Activated naive CD4-positive, alpha-beta T cell treated with anti-CD3 and anti-CD28 coated beads, Interleukin-2, amount 50 U/mL, for 16 hours (primary cell): ENCODE measurements at places on chromosomes 2 and 18.

DNA sequence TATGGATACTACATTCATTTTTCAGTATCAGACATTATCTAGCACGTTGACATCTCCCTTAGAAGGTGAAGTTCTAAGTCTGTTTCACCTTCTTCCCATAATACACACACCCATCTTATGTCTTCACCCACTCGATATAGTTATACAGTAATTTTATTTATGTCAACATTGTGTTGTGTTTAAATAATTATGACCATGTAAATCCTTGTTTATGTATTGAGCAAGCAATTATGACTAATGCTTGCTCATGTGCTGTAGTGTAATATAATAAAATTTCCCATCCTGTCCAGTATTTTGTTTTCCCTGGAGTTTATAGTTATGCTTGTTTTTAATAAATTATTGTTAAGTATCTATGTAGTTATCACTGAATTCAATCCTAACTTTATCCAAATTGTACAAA is 163.2 kb downstream of the MTX2 start:
- DNase-seq: no peak

DNA sequence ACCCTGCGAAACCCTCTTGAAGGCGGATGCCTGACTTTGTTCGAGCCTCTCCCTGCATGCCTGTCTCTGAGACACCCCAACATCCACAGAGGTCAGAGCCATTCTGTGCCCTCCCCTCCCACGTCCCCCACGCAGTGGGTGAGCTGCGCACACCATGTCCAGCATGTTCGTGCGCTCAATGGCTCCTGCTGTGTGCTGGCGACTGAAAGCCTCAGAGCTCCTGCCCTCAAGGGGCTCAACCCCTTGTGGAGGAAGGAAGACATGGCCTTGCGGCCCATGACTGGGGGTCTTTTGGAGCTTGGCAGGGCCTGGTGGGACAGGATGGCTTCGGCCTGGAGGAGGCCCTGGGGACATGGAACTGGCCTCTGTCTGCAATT is 45.7 kb downstream of the ANKMY1 start:
- no peak for DNase-seq

DNA sequence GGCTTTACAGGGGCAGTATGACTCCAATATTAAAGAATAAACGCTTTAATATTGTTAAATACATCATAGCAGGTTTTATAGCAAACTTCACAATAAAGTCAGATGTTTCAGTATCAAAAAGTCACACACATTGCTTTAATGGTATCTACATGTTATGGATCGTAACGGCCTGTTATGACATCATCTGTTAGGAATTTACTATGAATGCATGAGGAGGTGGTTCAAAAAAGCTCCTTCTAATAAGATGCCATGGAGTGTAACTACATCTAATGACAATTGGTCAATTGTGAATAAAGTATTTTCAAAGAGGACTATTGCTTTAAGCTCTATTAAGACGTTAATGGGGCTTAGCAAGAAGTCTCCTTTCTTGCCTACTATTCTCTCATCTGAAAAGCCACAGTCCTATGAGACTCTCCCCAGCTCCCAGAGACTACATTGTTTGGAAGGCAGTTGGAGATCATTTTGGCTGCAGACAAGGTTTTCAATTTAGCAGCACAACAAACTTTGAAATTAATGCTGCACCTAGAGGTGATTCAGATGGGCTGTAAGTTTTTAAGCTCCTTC is 300.7 kb upstream of the MEIS1 start:
- DNase-seq: no peak

- no peak for DNase-seq
Measured at GRCh38 chr18:26473672-26474071, 74.7 kb downstream of the KCTD1 start.

DNA sequence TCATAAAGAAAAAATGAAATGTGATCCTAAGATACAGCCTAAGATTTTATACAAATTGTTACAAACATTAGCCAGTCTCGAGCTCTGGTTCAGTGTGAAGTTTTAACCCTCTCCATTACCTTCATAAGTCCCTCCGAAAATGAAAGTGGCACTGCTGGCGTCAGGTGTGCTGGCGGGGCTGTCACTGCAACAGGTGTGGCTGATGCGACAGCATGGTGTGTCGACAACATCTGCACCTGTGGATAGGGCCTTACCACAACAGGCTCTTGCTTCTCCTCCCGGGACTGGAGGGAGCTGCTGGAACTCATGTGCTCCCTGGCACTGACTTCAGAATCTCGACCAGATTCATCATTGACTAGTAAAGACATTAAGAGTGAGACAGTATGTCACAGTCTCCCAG is 10.3 kb downstream of the SAP130 start:
- no peak for DNase-seq

DNA sequence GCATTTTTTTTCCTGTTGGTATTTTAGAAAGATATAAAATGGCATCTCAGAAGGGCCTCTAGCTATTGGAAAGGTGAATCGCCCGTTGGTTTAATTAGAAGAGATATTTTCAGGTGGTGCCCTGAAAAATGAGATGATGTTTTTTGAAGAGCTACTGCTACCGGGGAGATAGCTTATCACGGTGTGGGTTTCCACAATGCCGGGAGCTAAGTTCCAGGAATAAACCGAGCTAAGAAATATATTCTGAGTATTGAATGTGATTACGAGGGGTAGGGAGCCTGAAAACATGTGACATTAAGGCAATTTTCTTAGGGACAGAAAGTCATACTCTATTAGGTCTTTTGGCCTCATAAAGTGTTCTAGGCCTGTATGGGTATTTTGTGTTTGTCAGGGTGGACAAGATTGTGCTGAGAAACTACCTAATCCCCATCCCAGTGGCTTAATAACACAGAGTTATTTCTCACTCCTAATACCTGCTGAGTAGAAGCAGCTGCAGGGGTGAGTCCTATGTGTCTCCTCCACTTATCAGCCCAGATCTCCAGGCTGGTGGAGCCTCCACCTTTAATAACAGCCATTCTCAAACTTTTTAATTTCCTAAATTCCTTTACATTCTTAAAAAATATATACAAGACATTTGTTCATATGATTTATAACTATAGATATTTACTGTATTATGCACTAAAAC is 150.2 kb downstream of the LRRTM1 start:
- no peak for DNase-seq

DNA sequence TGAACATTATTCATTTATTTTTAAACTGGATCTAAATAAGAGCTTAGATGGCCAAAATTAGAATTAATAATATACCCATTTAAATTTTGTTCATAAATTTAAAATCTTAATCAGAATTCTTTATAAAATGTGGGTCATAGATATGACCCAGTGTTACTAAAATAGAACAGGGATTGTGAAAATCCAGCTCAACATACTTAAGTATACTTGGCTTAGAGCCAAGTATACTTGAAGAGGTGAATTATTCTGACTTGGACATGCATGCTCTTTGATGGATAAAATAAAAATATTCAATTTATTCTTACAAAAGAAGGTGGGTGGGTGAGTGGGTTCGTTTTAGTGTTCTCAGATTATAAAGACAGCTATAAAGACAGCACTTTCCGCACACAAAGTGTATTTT is 70.7 kb downstream of the SPOPL start:
- DNase-seq: no peak

DNA sequence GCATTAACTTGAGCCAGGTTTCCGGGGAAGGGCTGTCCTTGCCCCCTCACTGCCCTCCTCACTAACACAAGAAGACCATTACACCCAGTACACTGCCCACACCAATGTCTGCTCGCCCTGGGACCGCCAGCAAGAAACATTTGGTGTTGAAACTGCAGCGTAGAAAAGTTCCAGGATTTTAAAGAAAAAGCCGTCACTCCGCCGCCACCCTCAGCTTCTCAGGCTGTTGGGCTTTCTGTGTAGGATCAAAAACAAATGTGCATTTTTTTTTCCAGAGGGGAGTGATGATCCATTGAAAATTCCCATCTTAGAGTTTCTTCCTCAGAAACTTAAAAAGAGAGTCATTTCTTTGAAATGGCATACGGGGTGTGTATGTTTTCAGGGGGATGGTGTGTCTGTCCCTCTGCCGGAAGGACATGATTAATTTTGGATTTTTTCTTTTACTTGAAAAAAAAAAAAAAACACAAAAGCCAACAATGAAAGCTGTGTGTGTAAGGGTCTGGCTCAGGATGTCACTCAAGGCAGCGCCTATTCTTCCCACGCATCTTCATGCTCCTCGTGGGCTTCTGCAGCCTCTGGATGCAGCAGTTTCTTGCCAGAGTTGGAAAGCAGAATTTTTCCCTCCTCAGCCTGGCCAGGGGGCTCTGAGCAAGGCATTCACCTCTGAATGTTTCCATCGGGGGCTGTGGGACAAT is 184.9 kb downstream of the GLI2 start:
- DNase-seq: no peak

- no peak for DNase-seq
Measured at GRCh38 chr2:237600205-237600846, 9.8 kb upstream of the RAB17 start.

DNA sequence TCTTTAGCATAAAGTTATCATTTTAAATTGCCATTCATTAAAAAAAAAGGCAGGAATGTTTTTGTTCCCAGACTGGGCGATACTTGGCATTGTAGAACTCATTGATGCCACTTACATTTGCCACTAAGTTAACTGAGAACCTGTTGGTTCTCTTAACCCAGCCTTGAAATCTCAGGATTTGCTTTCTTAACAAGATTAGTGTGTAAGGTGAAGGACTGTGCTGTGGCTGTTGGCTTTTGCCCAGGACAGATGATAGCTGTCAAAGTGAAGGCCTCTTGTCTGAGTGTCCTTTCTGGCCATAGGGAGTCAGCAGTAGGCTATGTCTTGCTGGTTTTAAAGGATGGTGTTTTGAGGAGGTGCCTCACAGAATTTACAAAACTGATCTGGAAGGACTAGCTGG is 2.6 kb downstream of the DPYSL5 start:
- DNase-seq: no peak

- no peak for DNase-seq
Measured at GRCh38 chr2:125576558-125576957, 1079.4 kb upstream of the GYPC start.

DNA sequence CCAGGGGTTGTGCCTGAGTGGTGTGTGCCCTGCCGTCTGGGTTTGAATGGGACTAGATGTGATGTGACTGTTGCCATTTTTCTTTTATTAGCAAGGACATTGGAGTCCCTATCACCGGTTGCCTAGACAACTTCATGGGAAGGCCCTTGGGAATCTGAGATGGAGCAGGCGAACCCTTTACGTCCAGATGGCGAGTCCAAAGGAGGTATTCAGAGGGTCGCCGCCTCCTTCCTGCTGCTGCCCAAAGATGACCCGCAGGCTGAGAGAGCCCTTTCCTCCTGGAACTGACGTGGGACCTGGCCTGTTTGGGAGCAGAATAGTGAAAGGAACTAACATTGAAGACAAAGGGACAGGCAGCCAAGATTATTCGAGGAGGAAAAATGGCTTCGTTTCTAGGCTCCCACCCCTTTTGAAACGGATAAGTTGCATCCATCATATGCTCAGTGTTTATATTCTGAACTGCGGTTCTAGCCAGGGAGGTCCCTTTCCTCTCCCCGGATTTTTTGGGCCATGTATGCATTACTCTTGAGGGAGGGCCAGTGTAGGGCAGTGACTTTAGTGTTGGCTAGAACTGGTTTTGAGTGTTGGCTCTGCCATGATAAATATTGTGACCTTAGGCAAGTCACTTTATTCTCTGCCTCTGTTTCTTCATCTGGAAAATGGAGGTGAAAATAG is 673 bp downstream of the CENPO start:
- no peak for DNase-seq

- DNase-seq: no peak
Measured at GRCh38 chr18:57998461-57998860, 45.6 kb upstream of the NEDD4L start.

- DNase-seq: no peak
Measured at GRCh38 chr2:217325251-217325650, 465.4 kb upstream of the TNP1 start.

DNA sequence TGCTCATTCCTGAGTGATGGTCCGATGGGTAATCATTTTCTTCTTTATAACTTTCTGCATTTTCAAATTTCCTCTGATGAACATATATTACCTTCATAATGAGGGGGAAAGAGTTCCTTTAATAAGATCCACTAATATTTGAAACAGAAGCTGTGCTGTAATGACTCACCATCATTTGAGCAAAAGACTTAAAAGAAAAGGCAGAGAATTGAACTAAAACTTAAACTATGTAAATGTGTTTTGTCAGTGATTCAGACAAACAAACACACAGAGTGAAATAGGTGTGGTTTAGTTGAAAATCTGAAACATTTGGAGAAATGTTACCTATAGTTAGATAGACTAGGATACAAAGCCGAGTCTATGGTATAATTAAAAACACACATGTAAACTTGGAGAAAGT is 209.6 kb downstream of the STK39 start:
- DNase-seq: no peak

DNA sequence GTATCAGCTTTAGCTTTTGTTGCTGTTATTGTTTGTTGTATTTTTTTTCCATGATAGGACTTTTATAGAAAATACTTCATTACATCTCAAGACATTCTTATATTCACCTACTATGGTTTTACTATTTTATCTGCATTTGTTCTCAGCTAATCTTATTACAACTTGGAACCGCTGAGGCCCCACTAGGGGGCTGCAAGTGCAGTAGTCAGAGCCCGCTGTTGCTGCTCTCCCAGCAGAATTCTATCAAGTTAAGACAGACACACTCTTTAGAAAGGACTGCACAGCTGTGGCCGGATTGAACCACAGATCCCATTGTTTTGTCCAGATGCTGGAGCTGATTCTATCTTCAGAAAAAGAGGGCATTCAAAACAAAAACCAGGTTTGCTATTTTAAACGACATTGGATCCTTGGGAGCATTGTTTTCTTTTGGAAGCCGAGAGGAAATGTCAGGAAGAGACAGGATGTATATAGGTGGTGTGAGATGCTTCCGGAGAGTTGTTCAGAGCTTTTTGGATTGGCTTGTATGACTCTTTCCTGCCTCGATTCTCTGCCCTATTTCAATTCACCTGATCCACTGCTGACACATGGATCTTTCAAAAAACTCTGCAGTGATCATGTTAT is 105.7 kb upstream of the GAREM1 start:
- no peak for DNase-seq

DNA sequence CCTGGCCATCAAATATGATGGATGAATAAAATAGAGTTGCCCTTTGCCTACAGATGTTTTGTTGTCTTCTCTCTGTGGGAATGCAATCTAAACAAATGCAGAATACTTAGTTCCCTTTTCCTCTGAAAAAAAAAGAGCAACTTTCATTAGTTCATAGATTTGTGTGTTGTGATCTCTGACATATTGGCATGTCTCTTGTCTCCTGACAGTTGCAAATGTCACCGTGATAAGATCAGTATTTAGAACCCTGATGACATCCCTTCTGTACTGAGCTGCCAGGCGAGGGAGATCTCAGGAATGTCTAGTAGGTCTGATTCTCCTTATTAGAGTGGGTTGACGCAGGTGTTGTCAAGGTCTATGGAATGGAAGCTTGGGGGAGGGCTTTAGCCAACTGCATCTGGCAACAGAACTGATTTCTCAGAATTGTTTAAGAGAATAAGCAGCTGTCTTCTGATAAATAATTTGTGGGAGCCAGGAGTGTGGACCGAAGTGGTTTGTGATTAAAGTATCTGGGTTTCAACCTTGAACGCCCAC is 130.4 kb downstream of the GALR1 start:
- no peak for DNase-seq

DNA sequence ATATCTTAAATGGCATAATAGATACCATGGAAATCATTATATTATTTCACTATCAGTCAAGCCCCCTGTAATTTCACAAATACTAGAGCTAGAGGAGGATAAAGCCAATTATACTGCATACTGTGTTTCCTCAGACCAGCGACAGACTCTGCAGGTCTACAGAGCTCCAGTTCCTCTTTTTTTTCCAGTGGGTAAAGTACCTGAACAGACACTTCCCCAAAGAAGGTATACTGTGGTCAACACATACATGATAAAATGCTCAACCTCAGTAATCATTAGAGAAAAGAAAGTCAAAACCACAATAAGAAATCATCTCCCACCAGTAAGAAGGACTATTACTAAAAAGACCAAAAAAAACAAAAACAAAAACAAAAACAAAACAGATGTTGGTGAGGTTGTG is 44.6 kb downstream of the SCN7A start:
- no peak for DNase-seq
